Amygdala (tissue), 56 donors: ENCODE measurements at places on chromosomes 2 and 18.

DNA sequence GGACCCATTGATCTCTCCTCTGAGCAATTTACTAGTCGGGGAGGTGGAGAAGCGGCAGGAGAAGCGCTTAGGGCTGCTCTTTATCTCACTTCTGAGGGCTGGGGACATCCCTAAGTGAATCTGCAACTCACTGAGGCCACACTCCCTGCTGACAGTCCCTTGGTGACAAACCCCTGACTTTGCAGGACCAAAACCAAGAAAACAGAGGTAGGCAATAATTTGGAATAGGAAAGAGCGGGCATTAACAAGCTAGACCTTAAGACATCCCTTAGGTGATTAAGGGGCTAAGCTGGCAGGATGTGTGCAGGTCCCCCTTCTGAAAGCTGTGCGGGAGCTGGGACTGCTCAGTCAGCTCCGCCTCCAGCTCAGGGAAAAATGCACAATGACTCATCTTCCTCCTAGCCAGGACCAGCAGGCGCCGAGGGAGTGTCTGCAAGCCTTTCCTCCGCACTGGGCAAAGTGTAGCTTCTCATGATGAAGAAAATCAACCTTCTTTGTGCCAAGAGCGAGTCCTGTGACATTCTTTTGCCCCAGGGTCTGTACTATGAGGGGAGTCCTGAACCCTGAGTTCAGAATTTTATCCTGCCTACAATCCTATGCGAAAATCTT lies 63.3 kb downstream of the BOD1L2 start:
- no peak for DNase-seq

DNA sequence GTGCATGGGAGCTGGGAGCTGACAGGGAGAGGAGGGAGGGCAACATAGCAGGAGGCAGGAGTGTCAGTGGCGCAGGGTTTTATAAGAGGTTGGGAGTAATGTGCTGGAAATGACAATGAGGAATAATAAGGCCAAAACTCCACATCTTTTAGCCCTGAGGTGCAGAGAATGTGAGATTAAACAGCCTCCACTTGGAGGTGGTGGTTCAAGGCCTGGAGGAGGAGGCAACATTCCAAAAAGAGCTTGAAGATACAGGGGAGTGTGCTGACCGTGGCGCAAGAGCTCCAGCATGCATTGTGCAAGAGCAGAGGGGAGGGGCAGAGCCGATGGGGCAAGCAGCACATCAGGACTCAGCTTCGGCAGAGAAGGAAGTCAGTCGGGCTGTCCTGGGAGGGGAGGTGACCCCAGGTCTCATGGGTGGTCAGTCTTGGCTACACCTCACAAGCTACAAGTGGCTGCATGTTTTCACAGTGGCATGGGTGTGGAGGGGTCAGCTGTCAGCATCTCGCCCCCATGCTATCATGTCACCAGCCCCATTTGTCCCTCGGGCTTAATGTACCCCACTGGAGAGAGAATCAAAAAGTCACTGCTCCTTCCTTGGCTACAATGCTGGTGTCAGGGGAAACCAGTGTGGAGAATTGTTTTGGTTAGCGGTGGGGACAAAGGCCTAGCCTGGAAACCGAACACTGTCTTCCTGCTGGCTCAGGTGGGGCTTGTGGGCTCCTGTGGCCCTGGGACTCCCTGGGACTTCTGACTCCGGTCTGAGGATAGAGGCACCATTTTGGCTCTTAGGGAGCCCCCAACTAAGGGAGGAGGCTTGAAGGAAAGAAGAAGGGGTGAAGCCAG lies 208.0 kb downstream of the ZFP36L2 start:
- DNase-seq = peak; percentile 18

- no peak for DNase-seq
These were observed 6.2 kb downstream of the PDE1A start for GRCh38 chr2:182420669-182421068.

DNA sequence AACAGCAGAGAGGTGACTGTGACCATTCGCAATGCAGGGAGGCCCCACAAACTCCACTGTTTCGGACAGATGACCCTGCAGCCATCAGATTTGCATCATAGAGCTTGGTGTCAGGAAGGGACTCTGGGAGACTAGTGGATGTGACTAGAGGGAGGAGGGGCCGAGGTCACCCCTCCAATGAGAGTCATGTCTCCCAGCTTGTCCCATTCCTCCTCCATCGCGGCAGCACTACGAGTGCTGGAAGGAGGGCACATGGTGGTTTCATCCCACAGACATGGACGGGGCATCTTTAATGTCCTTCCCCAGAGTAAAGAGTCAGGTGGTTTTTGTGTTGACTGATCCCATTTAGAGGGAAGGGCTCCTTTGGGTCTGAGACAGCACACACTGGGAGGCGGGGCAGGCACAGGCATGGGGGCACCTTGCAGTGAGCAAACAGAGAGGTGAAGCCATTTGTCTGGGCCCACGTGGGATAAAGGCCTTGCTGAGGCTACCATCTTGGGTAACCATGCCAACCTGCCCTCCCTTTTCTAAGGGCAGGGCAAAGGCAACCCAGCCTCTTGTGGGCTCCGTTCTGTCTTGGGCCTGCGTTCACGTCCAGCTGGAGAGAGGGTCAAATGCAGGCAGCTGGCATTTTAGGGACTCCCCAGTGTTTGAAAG lies 208.1 kb downstream of the ASB1 start:
- DNase-seq = no peak

- DNase-seq = no peak
These were observed 11.2 kb upstream of the TEX51 start for GRCh38 chr2:126887506-126887905.

- DNase-seq = no peak
These were observed 86.0 kb downstream of the NRP2 start for GRCh38 chr2:205768341-205768740.
